ENCODE measurements at places on chromosomes 11 and 22.
A peak's percentile ranks its signal among the peaks of the same experiment; 100 is the strongest.

DNA sequence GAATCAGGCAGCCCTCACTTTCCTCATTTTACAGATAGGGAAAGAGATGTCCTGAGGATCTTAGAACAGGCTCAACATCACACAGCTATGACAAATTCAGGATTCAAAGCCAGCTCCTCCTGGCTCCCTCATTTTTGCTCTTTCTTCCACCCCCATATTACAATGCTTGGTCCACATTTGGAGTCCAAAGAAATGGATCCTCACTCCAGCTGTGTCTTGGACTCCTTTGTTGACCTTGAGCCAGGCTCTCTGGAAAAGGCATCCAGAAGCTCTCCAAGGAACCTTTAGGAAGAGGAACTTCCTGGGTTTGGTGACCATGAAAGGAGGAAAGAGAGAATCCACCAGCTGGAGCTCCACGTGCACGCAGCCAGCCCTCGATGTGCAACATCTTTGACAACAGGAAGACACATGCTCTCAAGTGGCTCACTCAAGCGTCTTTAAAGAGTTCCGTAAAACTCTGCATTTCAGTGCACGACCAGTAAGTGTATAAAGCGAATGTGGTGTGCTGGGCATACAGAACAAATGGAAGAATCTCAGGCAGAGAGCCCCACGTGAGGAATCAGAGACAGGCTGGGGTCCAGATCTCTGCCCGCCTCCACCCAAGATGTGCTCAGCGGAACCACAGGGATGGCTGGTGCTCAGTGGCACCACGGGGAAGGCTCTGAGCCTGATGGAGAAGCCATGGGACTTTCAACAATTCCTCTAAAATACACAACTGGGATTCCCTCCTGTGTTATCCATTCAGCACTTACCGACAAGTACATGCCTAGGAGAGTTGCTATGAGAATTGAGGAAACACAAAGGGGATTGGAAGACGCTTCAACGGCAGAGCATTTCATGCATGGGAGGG lies 48.4 kb downstream of the ISX start:
- no peak for DNase-seq

DNA sequence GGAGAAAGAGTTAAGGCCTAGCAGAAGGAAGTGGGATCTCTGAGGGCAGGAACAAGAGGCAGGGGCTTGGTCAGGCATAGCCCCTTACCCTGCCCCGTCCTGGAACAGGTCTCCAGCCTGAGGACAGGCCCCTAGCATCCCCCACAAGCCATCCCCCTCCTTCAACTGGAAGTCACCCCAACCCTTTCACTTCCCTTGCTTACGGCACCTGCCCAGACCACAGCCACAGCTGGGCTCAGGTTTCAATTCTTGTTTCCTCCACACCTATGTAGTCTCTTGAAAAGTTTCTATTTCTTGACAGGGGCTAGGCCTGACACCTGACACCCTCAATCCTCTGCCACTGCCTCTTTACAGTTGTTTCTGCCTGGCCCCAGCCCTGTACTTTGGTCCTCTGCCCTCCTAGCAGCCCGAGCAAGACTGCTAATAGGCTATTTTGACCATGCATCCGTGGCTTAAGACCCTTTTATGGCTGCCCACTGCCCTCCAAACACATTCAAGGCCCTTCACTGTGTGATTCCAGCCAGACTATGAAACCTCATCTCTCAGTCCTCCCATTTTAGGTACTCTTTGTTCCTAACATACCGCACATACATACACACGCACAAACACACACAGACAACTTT lies 10.9 kb upstream of the FCHSD2 start:
- DNase-seq: peak; percentile 47

DNA sequence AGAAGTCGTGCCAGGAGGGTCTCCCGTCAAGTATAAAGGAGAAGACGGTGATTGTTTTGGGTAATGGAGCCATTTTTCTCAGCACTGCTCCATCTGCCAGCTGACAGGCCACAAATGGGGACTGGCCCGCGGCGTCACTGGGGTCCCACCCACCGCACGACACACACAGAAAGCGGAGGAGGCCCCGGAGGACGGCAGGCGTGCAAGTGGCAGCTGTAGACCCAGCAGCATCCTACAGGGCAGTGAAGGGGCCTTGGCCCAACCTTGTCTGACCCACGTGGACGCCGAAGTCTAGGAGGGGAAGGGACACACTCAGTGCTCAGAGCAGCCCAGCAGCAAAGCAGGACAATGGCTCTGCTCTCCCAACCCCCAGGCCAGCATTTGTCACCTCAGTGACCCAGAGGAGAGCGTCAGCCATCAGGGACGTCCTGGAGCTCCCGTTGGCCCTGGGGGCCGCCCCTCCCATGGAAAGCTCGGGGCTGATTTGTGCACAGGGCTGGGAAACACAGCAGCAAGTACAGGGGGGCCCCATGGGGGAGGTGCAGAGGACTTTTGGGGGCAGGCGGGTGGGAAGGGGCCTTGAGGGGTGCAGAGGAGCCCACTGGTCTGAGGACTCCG lies 644.4 kb downstream of the BRD1 start:
- DNase-seq: no peak

- no peak for DNase-seq
These were observed 72.1 kb upstream of the BMAL1 start for GRCh38 chr11:13205486-13205885.

DNA sequence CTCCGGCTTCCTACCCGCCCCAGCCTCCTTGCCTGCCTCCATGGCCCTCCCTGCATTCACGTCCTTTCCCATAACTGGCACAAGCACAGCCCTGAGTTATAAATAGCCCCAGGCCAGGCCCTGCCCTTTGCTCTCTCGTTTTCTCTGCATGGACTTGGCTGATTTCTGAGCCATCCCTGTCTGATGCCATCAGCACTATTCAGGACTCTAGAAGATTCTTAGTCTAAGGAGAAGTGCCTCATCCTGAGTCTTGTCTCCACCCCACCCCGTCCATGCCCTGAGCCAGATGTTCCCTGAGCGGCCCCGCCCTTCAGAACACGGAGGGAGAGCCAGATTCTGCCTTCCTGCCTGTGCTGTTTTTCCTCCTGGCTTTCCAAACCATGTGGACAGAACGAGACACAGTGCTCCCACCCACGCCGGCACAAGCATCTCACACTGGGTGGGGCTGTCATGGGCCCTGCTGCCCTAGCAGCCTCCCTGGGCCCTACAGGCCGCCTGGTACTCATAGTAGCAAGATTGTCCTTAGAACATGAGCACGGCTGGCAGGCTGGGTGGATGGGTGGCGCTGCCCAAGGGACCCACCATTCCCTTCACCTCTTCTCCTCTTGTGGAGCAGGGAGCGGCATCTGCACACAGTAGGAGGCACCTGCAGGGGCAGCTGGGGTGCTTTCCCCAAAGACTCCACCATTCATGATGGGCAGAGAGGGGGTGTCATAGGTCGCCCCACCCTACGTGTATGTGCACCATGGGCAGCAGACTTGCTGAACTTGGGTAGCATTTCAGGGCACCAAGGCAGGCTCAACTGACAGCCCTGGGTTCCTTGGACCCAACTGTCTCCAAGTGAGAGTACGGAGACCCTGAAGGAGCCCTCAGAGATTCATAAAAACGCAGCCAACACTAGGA lies 76.9 kb downstream of the BCR start:
- no peak for DNase-seq

- no peak for DNase-seq
These were observed 77.5 kb upstream of the PHOX2A start for GRCh38 chr11:72321381-72321996.

DNA sequence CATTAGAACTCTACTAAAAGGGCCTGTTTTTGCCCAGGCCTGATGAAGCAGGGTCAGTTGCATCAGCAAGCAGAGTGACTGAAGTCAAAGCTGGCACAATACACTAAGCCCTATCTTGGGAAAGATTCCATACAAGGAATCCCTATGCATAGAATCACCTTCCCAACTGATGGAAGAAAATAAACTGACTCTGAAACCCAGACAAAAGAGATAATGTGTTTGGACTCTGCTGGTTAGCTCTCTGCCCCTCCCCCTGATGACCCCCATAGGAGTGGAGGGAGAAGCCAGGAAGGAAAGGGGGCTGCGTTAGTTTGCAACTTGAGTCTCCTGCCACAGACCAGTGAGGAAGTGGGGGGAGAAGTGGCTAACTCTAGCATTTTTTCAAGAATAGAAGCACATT lies 32.9 kb downstream of the GALNT18 start:
- no peak for DNase-seq

- no peak for DNase-seq
These were observed 26.4 kb downstream of the KCTD17 start for GRCh38 chr22:37077802-37078448.

DNA sequence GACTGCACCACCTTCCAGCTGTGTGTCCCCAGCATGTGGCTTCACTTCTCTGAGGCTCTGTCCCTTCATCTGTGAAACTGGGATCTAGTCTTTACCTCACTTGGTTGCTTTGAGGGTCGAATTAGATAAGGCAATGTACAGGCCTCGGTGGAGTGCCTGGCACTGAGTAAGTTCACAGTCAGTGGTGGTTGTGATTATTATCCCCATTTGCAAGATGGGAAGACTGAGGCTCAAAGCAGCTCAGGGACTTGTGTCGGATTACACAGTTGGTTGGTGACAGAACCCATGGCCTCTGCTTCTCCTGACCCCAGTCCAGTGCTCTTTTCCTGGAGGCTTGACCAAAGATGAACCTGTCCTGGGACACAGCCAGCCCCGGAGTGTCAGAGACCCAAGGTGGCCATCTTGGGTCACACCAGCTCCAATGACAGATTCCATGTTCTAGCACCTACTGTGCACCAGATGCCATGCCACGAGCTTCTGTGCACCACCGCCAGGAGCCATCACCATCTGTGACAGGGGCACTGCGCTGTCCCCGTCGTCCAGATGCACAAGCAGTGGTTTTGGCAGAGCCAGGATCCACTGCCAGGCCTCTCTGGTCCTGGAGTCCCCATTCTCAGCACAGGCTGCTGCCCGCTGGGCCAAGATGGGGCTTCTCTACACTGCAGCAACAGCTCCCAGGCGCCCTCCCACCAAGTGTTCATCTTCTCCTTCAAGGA lies 60.5 kb downstream of the IGLL1 start:
- no peak for DNase-seq

DNA sequence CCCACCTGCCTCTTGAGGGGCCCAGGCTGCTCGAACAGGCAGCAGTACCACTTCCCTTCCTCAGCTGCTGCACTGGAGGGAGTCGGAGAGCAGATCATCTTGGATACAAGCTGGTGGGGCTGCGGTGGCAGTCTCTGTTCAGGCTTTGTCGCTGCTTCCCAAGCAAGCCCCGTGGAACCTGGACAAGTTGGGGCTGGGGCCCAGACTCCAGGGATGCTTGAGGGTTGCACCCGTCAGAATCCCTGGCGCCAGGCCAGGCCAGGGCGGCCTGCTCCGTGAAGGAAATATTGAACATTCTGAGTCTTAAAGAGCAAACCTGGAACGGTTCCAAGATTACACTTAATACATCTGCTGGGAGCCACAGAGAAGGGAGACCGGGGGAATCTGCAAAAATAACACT lies 310.1 kb upstream of the SORL1-AS1 start:
- DNase-seq: no peak

GRCh38 chr22:45889093-45889538 lies 87.8 kb downstream of the WNT7B start:
- no peak for DNase-seq

- DNase-seq: no peak
These were observed 120.8 kb upstream of the SLC5A12 start for GRCh38 chr11:26842478-26843282.

Measured in iPS DF 19.7 (cell line).